Mucosa of gallbladder (tissue), 1 donor: ENCODE measurements at places on chromosomes 3 and 15. TPM values are rescaled to one million over a fixed set of nuclear protein-coding genes. Genes with fewer than 3 reads are reported as not detected.

KBTBD12 gene
- total RNA-seq: 2.1 TPM

TMCO5A gene
- 0.14 TPM for total RNA-seq

SST gene
- total RNA-seq: 3.0 TPM

IQCF5 gene
- total RNA-seq: not detected

- DNase-seq: no peak
Observed at GRCh38 chr3:45319996-45320305, 68.4 kb upstream of the LARS2 start.

DNA sequence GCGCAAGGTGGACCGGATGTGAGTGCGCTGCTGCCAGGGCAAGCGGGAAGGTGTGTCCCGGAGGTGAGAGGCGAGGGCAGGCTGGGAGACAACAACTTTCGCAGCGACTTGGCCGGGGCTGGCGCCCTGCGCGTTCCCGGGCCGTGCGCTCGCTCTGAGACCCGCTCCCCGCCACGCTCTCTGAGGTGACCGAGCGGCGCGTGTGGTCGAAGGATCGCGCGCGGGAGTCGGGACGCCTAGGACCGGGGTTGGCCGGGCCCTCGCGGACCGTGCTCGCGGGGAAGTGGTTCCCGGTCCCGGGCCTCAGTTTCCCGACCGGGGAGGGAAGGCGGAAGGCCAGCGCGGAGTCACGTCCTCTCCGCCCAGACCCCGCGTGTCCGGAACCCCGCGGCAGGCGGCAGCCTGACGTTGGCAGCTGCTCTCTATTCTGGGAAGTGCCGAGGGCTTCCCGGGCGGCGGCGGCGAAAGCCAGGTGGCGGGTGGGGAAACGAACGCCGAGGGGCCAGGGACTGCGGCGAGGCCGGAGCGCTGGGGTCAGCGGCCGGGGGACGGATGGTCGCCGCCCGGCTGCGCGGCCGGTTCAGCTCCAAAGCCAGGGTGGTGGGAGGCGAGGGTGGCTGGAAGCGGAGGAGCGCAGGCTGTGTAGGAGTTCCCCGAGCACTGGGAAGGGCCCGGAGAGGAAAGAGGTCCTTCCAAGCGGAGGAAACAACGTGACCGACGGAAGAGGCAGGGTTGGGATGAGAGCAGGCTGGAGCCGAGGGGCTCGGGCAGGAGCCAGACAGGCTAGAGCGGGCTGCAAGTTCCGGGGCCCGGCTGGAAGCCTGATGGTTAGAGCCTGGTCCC is 1.0 kb upstream of the IGF2BP2 start:
- no peak for DNase-seq

DNA sequence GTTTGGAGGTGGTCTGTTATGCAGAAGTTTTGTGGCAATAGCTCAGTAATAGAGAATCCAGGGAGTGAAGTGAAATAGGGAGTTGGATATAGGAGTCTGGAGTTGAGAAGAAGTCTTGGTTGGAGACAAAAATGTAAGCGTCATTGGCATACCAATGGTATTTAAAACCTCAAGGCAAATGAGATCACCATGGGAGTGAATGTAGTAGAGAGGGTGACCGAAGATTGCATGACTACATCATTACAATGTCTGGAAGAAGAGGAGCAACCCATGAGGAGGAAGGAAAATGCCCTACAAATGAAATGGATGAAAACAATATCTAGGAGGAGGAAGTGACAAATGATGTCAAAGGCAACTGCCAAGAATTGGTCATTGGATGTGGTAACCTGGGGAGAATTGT is 54.4 kb downstream of the CNTN4 start:
- DNase-seq: no peak
